ENCODE measurements at places on chromosomes 3 and 15.

- no peak for DNase-seq
Observed at GRCh38 chr15:64249406-64249805, 86.6 kb upstream of the PPIB start.

- no peak for DNase-seq
Observed at GRCh38 chr3:49024449-49024848, 2.5 kb downstream of the NDUFAF3 start.

DNA sequence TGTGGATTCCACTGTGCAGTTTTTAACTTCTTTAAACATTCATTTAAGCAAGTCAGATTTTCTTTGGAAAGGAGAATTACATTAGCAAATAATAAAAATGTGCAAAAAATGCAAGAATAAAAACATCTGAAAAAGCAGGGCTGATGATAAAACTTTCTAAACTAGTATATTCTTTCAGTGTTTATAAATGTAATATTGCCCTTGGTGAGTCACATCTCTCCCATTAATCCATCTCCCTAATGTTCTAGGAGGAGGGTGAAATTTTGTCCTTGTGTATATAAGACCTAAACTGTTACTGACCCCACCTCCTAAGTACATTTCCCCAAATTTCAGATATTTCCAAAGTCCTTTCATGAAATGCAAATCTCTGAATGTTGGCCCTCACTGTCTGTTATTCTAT is 28.5 kb upstream of the DCUN1D1 start:
- DNase-seq: no peak

DNA sequence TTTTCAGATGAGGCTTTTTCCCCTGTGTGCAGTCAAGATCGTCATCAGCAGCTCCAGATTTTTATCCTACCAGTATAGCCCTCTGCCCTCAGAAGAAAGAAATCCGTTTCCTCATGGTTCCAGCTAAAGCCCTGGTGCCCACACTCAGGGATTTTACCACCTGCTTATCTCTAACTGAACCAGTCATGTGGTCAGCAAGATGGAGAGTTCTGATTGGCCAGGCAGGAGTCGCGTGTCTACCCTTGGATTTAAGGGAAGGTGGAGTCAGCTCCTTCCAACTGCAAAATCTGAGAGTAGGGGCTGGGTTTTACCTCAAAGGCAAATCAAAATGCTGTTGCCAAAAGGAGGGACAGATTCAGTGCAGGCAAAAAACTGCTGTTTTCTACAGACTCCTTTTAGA is 135.3 kb downstream of the LRTM1 start:
- no peak for DNase-seq

DNA sequence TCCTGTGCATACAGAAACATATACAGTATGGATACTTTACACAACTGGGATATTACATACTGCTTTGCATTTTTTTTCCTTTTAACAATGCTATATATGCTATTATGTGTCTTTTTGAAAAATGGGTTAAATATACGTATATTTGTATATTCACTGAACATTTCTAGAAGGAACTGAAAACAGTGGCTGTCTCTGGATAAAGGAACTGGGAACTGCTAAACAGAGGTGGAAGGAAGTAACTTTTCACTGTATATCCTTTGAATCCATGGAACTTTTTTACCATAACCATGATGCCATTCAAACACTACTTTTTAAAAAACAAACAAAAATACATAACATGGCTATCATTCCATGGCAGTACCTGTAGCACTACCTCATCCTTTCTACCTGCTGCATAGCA is 1.8 kb downstream of the MTFMT start:
- DNase-seq: no peak

DNA sequence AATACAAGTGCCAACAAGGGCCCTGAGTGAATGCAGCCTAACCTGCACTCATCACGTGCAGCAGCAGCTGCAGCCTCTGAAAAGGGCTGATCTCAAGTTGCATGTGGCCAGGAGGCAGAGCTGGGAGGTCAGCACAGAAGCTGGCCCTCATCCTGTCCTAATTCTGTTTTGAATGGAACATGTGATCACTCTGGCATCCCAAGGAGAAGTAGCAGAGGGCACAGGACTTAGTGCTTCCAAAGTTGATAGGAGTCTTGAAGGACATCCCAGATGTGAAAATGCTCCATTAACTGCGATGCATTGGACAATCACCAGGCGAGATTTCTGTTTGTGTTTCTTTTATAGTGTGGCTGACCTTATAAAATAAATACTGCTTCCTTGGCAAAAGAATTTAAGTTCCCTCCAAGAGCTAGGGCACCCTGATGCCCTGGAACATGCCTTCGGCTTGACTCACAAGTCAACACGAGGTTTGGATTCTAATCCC is 31.6 kb upstream of the STAG1 start:
- DNase-seq: no peak

GRCh38 chr3:170089862-170090600 is 52.2 kb downstream of the GPR160 start:
- no peak for DNase-seq

- no peak for DNase-seq
Observed at GRCh38 chr3:31610700-31611275, 78.1 kb downstream of the STT3B start.

Data from stimulated activated effector memory CD8-positive, alpha-beta T cell treated with anti-CD3 and anti-CD28 coated beads, Interleukin-12 subunit alpha, Interleukin-12 subunit beta, amount 100 ng/mL, for 72 hours (primary cell).